Hepatic stellate cell (primary cell): ENCODE measurements at places on chromosomes 6 and 20.

GRCh38 chr6:27868311-27868710, 43.9 kb downstream of the OR2B2 start:
- no peak for DNase-seq

DNA sequence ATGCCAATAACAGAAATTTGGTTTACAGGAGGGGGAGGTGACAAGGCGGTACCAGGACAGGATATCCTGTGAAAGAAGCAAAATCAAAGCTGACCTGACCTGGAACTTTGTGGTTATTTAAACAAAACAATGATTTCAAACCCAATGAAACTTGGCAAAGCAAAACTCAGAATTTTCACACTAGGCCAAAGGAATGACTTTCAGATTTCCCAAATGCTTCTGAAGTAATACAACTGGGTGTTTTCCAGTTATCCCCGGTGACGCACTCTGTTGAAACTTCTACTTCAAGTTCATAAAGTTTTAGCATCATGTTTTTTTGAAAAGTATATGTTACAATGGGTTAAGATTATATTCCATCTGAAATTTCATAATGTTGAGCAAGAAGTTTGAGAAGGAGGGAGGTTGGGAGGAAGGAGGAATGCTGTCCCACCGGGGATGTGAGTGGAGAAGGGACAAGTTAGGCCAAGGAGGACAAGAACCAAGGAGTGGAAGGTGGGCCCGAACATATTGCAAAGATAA, 78.1 kb upstream of the TRAF3IP2 start:
- no peak for DNase-seq

DNA sequence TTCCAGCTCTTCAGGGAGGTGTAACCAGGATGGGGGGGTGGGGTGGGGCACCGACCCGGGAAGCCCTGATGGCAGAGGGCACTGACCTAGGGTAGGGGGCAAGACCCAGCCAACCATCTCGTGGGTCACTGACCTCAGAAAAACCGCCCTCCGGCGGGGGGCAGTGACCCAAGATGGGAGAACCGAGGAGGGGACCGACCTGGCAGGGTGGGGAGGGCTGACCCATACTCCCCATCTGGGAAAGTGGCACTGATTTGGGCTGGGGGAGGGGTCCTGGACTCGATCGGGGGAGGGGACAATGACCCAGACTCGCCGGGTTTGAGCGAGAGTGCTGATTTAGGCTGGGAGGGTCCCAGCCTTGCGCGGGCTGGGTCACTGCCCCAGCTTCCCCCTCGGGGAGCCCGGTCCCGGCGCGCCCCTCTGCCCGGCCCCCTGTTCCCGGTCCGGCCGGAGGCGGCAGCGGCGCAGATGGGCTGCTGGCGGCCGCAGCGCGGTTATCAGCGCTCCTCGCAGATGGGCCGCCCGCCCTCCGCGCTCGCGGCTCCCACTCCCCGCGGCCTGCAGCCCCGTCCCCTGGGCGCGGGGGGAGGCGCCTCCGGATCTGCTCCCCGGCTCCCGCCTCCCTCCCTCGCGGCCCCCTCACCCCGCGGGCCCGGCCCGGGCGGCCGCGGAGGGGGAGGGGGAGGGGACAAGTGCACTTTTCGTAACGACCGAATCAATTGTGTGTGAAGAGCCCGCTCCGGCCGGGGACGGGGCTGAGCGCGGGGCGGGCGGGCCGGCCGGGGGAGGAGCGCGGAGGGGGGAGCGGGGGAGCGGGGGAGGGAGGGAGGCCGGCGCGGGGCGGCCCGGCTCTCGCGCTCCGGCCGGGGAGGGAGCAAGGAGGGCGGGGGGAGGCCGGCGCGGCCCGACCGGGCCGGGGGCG, 2.2 kb downstream of the NOL4L start:
- DNase-seq = no peak

DNA sequence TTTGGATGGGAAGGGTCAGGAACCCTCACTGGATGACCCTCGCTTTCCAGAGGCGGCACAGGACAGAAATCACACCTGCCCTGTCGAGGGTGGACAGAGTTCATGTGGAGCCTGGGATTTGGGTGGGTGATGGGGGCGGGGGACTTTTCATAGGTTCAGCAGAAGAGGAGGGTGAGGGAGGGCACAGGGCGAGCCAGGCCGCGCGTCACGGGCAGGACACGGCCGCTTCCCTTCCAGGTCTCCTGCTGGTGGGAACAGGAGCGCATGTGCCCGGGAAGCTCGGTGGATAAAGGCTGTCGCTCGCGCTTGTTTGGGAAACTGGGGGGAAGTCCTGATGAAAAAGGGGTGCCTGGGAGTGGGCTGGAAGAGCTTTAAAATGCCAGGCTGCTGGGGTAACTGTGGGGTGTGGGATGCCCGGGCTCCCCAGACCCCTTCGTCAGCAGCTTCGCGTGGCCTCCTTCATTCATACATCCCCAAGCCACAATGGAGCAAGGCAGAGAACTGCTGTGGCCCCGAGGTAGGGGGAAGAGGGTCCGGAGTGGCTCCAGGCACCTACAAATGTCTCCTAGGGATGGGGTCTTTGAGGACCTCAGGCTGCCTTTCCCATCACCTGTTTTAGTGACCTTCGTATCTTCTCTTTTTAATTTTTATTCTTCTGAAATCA, 102.2 kb downstream of the DACT2 start:
- no peak for DNase-seq

DNA sequence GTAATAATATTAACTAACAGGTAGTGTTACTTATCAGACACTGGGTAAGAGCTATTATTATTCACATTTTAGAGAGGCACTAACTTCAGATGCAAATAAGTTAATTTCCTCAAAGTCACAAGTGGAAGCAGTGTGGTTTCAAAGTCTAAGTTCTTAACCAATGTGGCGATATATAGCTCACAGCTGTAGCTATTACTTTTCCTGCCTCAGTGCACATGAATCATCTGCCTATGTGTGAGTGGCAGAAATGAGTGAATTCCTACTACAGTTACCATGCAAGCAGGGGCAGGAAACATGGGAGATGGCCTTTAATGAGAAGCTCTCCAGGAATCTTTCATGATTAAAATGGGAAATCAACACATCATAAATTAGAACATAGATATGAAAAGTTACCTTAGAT, 126.2 kb upstream of the EYA4 start:
- no peak for DNase-seq

DNA sequence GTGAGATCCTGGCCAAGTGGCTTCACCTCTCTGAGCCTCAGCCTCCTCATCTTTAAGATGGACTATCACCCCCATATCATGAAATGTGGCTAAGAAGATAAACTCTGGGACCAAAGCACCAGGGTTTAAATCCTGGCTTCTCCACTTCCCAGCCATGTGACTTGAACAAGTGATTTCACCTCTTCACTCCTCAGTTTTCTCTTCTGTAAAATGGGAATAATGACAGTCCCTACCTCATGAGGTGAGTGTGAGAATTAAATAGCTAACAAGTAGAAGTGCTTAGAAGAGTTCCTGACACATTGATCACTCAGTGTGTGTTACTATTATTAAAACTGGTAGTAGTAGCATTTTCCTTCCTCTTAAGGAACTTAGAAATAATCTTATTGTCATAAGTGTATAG, 516.9 kb upstream of the SULF2 start:
- DNase-seq = no peak

DNA sequence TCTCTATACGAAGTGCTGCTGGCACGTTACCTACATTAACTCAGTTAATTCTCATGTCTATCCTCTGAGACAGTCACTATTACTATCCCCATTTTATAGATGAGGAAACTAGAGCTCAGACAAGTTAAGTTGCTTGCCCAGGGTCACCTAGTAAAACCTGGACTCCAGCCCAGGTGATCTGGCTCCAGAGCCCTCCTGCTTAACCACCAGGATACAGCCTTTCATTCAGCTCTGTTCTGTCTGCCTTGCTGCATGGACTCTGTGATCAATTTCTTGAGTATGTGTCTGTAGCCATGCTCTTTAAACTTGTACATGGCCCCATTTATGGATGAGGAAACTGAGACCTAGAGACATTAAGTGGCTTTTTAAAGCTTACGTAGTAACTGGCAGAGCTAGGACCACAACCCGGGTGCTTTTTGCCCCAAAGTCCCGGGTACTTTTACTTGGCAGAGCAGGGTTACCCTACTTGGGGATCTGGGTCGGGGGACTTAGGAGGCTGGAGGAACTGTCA, 4.7 kb downstream of the CDKN1A start:
- DNase-seq = no peak

GRCh38 chr20:9590189-9590588, 75.8 kb downstream of the LAMP5 start:
- no peak for DNase-seq

GRCh38 chr6:125802383-125802782, 11.6 kb downstream of the NCOA7 start:
- no peak for DNase-seq

GRCh38 chr6:131960371-131961133, 9.4 kb upstream of the CCN2 start:
- no peak for DNase-seq

GRCh38 chr6:138662471-138662870, 111.1 kb upstream of the CCDC28A start:
- DNase-seq = no peak

DNA sequence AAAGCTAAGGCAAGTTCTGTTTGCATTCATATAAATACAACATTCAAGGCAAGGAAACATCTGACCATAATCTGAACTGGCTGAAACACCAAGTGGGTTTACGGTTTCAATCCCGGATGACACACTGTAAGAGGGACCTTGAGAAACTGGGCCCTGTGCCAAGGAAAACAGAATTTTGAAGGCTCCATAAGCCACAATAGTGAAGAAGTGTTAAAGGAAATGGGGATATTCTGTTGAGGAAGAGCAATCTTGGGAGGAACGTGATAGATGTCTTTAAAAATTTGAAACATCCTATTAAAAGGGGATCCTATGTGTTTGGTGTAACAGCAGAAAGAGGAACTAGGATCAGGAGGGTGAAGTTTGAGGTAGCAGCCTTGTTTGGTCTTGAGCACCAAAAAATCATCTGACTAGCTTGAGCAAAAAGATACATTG, 82.4 kb upstream of the TAB2 start:
- no peak for DNase-seq

- no peak for DNase-seq
These were observed 591.9 kb downstream of the DOK5 start for GRCh38 chr20:55067158-55067825.

DNA sequence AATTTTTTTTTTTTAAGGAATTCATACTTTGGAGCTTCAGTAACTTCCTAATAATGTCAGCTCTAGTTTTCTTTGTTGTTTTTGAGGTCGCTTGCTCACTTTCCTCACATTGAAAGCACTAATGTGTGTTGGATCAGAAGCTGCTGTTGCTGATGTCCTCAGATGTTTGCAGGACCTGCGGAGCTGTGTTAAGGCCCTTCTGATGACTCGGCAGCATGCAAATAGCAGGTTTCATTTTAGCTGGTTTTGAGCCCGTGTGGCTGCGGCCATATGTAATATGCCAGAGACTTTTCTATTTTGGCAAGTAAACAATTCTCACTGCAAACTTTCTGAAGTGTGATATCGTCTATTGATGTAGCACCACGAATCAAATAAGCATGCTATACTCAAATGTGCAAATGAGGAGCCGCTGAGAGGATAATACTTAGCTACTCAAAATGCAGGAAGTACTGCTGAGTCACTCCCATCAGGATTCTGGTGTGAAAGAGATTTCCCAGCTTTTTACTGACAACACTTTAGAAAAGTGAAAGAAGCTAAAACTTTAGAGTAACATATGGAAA, 187.8 kb downstream of the SASH1 start:
- peak; percentile 72 for DNase-seq

GRCh38 chr6:131946404-131946991, 4.7 kb downstream of the CCN2 start:
- no peak for DNase-seq

- DNase-seq = no peak
These were observed 136.0 kb upstream of the TOP1 start for GRCh38 chr20:40892642-40893041.

- no peak for DNase-seq
These were observed 283.4 kb downstream of the HAO1 start for GRCh38 chr20:7656687-7657467.

DNA sequence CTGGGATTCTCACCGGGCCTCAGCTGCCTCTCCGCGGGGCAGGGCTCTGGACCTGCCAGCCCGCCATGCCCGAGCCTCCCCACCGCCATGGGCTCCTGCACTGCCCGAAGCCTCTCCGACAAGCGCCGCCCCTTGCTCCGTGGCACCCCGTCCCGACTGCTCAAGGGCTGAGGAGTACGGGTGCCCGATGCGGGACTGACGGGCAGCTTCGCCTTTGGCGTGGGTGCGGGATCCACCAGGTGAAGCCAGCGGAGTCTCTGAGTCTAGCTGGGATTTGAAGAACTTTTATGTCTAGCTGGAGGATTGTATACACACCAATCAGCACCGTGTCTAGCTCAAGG, 5.3 kb upstream of the RANBP9 start:
- no peak for DNase-seq

- DNase-seq = no peak
These were observed 16.7 kb downstream of the TTK start for GRCh38 chr6:80021131-80021530.

- no peak for DNase-seq
These were observed 353.8 kb upstream of the RSPO3 start for GRCh38 chr6:126764671-126765070.

GRCh38 chr6:20907486-20908071, 373.3 kb downstream of the CDKAL1 start:
- DNase-seq = no peak

DNA sequence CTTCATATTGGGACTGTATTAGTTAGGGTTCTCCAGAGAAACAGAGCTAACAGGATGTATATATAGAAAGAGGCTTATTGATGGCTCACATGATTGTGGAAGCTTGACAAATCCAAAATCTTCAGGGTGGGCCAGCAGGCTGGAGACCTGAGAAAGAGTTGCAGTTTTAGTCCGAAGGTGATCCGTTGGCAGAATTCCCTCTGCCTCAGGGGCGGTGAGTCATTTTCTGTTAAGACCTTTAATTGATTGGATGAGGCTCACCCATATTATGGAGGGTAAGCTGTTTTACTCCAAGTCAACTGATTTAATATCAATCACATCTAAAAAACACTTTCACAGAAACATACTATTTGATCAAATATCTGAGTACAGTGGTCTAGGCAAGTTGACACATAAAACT, 113.6 kb downstream of the FLRT3 start:
- no peak for DNase-seq

GRCh38 chr6:157620944-157621343, 202.1 kb upstream of the SNX9 start:
- no peak for DNase-seq

- no peak for DNase-seq
These were observed 93.5 kb downstream of the TMEM170B start for GRCh38 chr6:11631008-11631407.

- DNase-seq = peak; percentile 55
These were observed 114.4 kb upstream of the PRND start for GRCh38 chr20:4607287-4607713.

DNA sequence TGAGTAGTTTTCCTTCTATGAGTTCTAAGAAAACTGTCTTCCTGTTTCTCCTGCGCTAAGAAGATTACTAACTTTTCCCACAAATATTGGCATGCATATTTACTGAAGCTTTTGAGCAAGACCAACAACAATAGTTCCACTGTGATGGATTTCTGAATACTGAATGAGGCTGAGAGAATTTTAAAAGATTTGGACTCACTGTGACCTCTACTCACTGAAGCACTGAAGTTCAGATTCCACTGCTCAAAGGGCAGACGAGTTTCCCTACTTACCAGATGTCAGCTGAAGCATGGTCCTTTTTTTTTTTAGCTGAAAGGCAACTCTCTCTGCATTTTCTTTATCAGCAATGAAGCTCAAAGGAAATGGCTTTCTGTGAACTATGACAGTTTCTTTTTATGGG, 718.5 kb downstream of the RFPL4B start:
- DNase-seq = no peak

- DNase-seq = no peak
These were observed 530.1 kb downstream of the HAO1 start for GRCh38 chr20:7410150-7410549.

GRCh38 chr6:53310771-53311585, 37.8 kb downstream of the ELOVL5 start:
- no peak for DNase-seq

- DNase-seq = no peak
These were observed 45.1 kb downstream of the NOL4L start for GRCh38 chr20:32539817-32540675.
